ENCODE measurements at places on chromosomes 7 and 10. TPM values are rescaled to one million over a fixed set of nuclear protein-coding genes. Genes with fewer than 3 reads are reported as not detected.

DNA sequence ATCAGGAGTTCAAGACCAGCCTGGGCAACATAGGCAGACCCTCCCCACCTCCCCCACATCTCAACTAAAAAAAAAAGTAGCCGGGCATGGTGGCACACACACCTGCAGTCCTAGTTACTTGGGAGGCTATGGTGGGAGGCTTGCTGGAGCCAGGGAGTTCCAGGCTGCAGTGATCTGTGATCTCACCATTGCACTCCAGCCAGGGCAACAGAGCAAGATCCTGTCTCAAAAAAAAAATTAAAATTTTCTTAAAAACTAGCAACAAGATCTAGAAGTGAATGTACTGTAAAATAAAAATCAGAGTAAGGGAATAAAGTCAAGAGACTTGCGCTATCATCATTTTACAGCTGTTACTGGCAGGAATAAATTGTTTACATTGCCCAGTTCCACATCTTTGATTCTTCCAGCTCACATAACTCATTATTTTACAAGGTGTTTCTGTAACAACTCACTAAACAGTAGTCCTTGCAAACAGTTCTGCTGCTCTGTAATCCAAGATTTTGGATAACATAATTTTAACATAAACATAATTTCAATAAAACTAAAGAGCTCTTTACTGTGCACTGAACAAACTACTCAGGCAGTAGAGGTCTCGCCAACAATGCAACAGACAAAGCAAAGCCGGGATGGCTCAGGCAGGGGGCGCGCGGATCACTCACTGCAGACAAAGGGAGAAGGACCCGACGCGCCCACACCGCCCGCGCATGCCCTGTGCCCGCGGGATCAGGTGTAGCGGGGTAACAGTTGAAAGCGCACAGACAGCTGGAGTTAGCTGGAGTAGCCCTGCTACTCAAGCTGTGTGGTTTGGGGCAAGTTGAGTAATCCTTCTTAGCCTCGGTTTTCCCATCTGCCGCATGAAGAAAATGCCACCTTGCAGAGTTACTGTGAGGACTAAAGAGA, 73.3 kb upstream of the NFE2L3 start:
- peak; percentile 71 for DNase-seq

Gene ERVW-1
- total RNA-seq = not detected

DNA sequence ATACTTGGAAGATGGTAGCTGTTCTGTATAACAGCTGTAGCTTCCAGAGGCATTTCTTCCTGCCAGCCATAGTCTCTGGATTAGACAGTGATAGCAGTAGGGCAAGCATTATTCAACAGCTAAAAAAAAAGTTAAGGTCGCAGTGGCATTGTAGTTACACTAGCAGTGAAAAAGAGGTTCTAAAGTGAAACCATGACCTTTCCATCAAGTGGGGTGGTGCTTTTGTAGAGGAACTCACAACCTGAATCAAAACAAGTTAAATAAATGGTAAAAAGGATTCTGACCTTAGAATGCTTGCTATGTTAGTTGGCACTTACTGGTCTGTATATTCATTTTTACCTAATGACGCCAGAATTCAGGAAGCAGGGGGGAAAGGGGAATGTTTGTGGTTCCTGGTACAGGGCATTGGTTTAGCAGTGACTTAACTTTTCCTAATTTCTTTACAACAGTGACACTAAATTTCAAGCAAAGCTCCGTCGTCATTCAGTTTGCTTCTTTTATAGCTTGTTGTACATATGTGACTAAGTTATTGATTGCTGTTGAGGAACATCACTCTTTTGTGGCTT, 55.0 kb downstream of the GBF1 start:
- no peak for DNase-seq

- no peak for DNase-seq
Measured at GRCh38 chr7:66634816-66635215, 6.1 kb downstream of the KCTD7 start.

GRCh38 chr10:5323446-5323845, 41.3 kb upstream of the UCN3 start:
- DNase-seq = no peak

Gene LIPJ
- not detected for total RNA-seq

Gene NEUROD6
- total RNA-seq = not detected

DNA sequence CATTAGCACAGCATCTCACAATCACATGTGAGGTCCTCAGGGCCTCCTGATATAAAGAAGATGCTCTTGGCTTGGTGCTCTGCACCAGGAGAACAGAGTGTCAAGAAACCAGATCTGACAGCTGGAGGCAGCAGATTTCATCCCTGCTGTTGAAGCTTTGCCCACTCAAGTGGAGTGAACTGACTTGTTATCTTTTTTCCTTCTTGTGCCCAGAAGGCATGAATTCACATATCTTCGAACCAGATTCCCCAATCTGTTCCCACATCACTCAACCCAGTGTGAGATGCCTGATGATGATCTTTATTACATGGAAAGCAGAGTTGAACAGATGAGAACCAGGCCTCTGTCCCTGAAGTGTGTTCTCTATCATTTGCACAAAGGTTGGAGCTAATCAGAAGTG, 521.0 kb downstream of the SORCS1 start:
- no peak for DNase-seq

DNA sequence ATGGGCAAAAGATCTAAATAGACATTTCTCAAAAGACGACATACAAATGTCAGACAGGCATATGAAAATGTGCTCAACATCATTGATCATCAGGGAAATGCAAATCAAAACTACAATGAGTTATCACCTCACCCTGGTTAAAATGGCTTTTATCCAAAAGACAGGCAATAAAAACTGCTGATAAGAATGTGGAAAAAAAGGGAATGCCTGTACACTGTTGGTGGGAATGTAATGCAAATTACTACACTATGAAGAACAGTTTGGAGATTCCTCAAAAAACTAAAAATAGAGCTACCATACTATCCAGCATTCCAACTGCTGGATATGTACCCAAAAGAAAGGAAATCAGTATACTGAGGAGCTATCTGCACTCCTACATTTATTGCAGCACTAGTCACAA, 18.0 kb downstream of the GSDME start:
- no peak for DNase-seq

GRCh38 chr7:913736-914520, 37.6 kb downstream of the GET4 start:
- peak; percentile 57 for DNase-seq

DNA sequence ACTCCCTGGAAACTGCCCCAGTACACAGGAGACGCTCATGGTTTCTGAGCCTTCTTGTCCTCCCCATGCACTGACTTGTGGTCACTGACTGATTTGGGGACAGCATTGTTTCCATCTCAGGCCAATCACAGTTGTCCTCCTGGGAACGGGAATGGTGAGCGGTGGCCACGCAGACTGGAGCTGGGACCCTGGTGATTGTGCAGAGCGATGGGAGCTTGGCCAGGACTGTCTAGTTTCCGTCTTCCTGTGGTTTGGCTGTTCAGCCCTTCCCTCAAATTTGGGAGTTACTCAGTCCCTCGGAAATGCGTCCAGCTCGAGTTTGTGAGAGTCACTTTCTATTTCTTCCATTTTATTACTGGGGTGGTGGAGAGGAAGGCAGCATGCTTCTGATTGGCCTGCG, 250.9 kb downstream of the ACTR3B start:
- DNase-seq = no peak

DNA sequence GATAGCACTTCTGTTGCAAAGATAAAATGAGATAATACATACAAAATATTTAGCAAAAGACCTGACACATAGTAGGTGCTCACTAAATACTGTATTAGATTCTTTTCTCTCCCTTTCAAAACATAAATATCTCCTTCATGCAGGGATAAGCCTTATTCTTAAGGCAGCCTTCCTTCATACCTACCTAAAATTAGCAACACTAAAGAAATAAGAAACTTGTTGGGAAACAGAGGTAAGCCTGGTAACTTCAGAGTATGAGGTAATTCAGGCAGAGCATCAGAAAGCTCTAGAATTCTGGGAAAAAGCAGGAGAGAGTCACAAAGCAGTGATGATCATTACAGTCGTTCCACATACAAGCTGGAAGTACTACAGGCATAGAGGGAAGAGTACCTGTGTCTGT, 15.2 kb downstream of the HIBADH start:
- no peak for DNase-seq

- DNase-seq = no peak
Measured at GRCh38 chr10:116777006-116777405, 34.6 kb upstream of the HSPA12A start.

- DNase-seq = no peak
Measured at GRCh38 chr10:47057471-47057870, 146.2 kb downstream of the PTPN20 start.

GRCh38 chr7:27148031-27148755, 619 bp upstream of the HOXA6 start:
- DNase-seq = no peak

- DNase-seq = no peak
Measured at GRCh38 chr10:72638586-72639440, 12.9 kb upstream of the MICU1 start.

All from left ventricle myocardium superior (tissue), 1 donor.